Stimulated activated CD4-positive, alpha-beta T cell treated with anti-CD3 and anti-CD28 coated beads, Interleukin-1b, Interleukin-23, amount 100 ng/mL, for 1 hour (primary cell): ENCODE measurements at places on chromosomes 2 and 18.

DNA sequence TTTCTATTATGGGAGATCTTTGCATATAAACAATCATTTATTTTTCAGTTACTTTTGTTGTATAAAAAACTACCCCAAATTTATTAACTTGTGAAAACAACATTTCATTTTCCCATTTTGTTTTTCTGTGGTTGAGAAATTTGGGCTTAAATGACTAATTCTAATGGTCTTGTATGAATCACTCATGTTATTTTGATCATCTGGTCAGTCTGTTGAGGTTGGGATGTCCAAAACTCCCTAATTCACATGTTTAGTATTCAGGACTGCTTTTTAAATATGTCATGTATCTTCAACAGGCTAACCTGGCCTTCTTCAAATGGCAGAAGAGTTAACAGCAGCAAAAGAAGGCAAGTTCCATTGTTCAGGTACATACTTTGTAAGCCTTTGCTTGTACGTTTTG is 788.1 kb downstream of the TRIB2 start:
- DNase-seq: no peak

- no peak for DNase-seq
Observed at GRCh38 chr2:134692499-134692898, 26.3 kb downstream of the TMEM163 start.

DNA sequence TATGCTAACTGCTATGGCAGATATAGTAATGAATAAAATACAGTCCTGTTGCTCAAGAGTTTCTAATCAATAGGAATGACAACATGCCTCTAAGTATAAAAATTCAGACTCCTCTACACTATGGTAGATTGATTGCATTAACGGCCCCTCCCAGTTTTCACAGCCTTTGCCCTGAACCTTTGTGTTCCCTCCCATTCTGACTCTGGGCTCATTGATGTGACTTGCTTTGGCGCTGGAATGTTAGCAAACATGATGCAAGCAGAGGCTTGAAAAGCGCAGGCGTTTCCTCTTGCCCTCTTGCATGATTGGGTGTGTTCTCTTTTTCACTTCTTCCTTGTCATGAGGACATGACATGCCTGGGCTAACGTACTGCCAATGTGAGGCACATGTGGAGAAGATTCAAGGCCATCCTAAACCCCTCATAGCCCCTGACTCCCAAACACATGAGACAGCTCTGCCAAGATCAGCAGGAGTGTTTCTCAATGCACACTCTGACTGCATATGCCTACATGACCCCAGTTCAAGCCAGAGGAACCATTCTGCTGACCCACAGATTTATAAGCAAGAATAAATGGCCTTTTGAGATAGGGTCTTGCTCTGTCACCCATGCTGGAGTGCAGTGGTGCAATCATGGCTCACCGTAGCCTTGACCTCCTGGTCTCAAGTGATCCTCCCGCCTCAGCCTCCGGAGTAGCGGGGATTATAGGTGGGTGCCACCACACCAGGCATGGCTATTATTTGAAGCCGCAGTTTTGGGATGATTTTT is 49.7 kb upstream of the CD28 start:
- no peak for DNase-seq

GRCh38 chr18:61993831-61994230 is 101.0 kb upstream of the RNF152 start:
- no peak for DNase-seq

DNA sequence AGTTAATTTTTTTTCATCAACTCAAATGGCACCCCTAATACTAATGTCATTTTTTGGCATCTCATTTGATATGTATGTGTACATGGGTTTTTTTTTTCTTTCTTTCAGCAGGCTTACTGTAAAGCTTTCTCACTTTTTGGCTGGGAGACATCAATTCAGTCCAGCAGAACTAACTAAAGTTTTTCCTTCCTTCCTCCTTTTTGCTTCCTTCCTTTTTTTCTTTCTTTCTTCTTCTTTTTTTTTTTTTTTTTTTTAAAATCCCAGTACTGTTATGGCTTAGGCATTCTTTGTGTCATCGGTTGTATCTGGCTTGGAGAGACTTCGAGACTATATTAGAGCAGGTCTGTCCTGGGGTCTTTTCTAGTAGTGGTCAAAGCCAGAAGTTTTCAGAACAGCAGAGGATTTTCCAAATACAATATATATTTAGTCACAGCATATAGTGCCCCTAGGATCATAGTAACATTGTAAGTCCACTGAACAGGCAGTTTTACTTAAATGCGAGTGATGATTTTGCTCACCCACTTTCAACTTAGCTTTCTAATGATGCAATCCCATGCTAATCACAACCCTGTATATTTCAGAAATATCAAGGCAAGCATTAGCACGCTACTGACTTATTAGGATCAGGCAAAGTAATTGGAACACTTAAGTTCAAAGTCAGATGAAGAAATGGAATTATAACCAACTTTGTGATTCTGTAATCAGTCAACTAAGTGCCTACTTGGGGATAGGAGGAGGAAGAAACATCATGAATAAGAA is 4.0 kb downstream of the KLHL29 start:
- no peak for DNase-seq

DNA sequence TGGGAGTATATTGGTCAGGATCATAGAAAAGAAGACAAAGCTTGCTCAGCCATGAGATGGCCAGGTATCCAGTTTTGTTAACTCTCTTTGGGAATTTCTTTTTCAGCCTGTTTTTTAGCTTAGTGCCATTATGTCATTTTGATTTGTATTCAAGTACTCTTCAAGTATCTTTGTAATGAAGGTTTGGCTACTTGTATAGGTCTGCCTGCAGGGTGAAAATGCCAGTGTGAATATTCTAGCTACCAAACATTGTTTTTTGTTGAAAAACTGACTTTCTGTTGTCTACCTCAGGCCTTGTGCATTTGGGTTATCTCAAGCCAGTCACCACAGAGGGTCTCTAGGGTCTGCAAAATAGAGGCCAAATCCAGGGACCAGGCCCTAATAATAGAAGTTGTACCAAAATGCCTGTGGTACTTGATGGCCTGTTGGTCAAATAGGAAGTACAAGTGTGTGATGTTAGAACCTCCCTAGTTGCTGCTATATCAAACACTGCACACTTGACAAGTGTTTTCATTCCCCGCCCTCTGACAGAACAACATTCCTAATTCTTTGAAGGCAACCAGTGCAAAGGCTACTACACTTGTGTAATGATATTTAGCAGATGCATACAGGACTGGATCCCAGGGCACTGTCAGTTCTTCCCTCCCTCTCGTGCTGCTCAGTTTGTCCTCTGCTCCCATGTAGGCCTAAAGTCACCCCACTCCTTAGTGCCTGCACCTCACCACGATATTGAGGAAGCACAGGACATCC is 36.4 kb downstream of the RNMT start:
- DNase-seq: no peak

DNA sequence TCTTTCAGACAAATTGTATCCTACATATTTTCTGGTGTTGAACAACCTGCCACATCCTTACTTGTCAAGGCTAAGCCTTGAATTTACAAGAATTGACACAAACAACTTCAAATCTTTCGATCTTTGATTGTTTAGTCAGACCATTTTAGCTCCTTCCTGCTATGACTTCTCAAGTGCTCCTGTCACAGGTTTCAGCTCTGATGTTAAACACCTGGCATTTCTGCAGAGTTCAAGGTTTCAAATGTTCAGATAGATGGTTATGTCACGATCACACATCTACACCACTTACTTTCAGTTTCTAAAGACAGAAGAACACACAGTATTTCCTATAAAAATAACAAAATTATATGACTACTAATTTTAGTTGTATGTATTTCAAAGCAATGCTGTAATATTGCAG is 84.0 kb downstream of the RND3 start:
- DNase-seq: no peak

DNA sequence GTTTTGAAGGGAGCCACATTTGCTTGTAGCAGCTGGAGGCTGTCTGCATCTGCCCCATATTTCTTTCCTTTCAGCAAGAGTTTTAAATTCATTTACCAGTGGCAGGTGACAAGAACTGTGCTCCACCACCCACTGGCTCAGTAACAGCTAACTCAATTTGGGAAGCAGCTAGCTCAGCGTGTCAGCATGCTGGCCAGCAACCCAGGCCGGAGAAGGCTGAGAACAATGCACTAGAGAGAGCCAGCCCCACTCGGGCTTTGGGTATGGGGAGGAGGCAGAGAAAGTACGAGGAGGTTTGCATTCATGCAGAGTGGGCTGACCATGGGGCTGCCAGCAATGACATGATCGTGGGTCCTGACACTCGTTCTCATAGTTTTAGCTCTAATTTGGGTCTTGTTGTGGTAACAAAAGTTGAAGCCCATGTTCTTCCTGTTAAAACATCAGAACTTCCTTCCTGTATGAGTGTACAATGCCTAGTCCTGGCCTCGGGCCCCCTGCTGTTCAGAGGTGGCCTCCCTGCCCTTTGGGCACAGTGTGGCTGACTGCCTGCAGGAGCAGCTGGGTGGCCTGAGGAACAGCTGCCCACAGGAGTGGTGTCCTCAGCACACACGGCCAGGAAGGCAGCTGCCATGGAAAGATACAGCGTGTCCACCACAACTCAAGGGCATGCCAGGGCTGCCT is 23.0 kb downstream of the CDC42EP3 start:
- DNase-seq: no peak

DNA sequence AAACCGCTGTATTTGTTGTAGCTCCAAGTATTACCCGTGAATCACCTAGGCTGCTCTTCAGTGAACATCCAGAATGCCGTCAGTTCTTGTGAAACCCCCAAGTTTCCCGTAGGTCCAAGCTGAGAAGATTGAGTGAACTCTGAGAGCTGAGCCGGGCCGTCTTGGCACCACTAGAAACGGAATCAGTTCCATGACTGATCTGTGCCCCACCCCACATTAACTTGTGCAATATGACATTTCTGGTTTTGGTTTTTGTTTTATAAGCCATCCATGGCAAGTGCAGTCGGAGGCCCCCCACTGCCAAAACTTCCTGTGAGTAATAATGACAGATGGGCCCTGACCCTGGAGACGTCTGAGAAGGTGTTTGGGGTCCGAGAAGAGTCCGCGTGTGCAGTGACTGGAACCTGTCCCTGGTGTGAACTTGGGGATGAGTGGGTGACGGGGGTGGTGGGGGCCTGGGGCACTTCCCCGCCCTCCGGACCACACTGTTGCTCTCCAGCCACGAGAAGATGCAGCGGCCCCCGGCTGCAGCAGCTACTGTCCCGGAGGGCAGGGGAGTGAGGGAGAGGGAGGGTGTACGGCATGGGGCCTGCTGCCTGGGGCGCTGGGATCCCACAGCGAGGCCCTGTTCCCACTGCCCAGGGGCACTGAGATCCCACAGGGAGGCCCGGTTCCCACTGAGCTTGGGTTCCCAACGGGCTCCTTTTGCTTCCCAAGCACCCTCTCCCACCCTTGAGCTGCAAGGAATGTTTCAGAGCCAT is 26.5 kb downstream of the NFATC1 start:
- DNase-seq: no peak

DNA sequence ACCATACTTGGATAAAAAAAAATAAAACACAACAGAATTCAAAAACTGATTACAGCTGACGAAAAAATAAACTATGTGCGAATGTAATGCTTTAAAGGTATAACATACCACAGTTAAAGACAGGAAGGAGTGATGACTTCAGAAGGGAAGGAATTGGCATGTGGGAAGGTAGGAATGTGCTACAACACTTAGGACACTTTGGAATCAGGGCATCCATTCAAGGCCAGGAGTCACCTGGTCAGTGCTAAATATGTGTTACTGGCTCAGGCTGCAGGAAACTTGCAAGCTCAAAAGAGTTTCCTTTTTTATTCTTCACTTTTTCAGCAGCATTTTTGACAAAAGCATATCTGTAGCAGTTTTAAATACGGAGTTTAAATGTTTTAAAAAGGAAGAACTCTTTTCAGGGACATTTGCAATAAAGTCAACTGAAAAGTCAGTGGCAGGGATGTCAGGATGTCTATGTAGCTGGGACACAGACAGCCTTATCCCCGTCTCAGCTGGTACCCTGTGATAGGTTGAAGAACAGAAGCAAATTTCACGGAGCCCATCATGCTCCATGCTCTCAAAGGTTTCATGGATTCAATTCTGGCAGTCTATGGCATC is 138.0 kb upstream of the KLHL14 start:
- DNase-seq: no peak

- no peak for DNase-seq
Observed at GRCh38 chr2:134630504-134631159, 88.2 kb downstream of the TMEM163 start.

GRCh38 chr2:29196792-29197788 is 81.9 kb downstream of the CLIP4 start:
- peak; percentile 66 for DNase-seq

DNA sequence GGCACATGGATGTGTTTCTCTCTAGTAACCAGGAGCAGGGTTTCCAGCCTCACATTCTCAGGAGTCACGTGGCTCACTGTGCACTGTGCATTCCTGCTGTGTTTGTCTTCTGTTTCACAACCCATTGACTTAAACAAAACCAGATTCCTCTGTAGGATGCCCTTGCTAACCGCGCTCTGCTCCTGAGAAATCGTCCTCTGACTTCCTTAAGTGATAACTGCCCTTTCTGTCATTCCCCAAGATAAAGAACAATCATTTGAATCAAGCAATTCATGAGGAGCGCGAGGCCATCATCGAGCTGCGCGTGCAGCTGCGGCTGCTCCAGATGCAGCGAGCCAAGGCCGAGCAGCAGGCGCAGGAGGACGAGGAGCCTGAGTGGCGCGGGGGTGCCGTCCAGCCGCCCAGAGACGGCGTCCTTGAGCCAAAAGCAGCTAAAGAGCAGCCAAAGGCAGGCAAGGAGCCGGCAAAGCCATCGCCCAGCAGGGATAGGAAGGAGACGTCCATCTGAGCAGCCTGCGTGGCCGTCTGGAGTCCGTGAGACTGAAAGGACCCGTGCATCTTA is 60.2 kb downstream of the RALBP1 start:
- no peak for DNase-seq

- no peak for DNase-seq
Observed at GRCh38 chr2:176122683-176123410, at the start of gene HOXD9. TSS of gene HOXD9 (plus strand) at chr2:176122719. CDS start at chr2:176122769, 50 bp downstream.

DNA sequence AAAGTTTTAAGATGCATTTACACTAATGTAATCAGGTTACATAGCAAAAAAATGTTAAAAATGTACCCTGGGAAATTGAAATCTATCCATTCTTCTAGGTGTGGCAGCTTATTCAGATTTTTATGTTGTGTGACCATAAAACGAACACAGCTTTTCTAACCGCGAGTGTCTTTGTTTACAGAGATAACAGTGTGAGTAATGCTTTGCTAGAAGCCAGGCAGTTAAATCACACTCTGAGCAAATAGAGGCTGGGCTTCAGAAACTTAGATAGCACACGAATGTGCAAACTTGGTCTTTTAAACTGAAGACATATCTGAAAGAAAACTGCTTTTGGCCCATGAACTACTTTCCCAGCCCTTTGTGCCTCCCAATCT is 116.1 kb downstream of the SPTBN1 start:
- no peak for DNase-seq

- no peak for DNase-seq
Observed at GRCh38 chr2:241002275-241003046, 4.0 kb downstream of the SNED1 start.
